ENCODE measurements at places on chromosomes 5 and 9.

DNA sequence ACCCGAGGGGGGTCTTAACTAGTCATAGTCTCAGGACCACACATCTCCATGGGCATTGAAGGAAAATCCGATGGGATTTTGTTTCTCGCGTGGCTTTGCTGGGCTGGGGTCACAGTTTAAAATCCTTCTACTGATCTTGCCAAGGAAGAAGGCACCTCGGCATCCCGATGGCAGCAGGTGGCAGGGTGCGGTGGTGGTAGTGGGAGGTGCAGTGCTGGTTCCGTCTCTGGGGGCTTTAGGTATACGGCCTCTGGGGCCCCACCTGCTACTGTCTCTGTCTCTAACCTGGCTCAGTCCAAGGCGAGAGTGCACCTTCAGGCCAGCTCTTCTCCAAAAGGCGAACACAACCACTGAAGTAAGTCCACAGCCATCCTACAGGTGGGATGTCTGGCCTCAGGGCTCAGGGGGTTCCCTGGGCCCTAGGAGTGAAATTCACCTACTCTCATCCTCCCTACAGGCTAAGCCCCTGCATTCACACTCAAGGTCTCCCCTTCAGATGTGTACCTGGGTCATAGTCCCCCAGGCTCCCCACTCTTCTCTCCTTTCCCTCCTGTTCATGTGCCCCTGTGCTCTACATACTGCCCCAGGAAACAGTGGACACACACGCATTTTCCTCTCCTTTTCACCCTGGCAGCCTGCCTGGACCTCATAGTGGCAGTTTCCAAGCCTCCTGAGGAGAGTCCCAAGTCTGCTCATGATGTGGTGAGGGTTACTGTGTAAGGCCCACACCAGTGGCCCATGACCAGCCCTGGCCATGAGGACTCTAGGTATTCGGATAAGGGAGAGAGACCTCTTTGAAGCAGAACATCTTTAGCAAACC, 736 bp upstream of the FCN2 start:
- no peak for DNase-seq

- DNase-seq: no peak
These were observed 98.0 kb upstream of the PITX1 start for GRCh38 chr5:135131801-135132680.

- no peak for DNase-seq
These were observed 467.3 kb upstream of the PIK3R1 start for GRCh38 chr5:67748165-67748690.

DNA sequence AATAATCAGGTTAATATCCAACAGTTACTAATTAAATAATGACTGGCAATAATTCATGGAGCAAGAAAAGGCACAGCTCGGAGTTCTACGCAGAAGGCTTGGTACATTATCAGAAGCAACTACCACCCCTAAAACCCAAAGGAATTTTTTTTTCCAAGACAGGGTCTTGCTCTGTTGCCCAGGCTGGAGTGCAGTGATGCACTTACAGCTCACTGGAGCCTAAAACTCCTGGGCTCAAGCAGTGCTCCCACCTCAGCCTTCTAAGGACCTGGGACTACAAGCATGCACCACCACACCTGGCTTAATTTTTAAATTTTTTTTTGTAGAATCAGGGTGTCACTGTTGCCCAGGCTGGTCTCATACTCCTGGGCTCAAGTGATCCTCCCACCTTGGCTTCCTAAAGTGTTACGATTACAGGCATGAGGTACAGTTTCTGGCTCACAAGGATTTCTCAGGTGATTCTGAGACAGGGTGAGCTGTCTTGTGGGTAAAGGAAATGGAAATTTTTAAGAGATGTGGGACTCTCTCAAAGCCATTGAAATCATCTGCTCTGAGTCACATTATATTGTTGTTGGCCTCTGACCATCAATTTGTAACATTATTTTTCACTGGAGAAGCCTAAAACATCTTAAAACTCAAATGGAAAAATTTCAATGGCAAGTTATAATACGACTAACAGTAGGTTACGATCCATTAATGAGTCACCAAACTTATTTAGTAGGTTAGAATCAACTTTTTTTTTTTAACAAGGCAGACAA, 19.7 kb upstream of the HSDL2 start:
- peak; percentile 72 for DNase-seq

Measured in fibroblast of skin of back (primary cell).